T-helper 9 cell (primary cell): ENCODE measurements at places on chromosomes 16 and 17.

- no peak for DNase-seq
These were observed 122.4 kb upstream of the WSCD1 start for GRCh38 chr17:5947701-5948180.

DNA sequence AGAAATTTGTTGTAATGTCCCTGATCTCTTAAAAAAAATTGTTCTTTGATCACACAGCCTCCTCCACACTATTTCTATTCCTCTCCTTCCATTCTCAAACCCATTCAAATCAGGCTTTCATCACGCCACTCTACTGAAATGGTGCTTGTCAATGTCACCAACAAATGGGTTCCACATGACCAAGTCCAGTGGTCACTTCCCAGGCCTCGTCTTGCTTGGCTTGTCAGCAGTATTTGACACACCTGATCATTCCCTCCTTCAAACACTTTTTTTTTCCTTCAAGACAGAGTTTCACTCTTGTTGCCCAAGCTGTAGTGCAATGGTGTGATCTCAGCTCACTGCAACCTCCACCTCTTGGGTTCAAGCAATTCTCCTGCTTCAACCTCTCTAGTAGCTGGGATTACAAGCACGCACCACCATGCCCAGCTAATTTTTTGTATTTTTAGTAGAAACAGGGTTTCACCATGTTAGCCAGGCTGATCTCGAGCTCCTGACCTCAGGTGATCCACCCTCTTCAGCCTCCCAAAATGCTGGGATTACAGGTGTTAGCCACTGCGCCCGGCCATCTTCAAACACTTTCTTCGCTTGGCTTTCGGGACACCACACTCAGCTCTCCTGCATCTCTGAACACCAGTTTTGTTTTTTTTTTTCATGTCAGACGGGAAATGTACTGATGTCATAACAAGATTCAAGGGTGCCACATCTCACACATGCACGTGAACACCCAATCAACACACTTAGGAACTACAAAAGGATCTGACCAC, 18.3 kb downstream of the NQO1 start:
- no peak for DNase-seq

DNA sequence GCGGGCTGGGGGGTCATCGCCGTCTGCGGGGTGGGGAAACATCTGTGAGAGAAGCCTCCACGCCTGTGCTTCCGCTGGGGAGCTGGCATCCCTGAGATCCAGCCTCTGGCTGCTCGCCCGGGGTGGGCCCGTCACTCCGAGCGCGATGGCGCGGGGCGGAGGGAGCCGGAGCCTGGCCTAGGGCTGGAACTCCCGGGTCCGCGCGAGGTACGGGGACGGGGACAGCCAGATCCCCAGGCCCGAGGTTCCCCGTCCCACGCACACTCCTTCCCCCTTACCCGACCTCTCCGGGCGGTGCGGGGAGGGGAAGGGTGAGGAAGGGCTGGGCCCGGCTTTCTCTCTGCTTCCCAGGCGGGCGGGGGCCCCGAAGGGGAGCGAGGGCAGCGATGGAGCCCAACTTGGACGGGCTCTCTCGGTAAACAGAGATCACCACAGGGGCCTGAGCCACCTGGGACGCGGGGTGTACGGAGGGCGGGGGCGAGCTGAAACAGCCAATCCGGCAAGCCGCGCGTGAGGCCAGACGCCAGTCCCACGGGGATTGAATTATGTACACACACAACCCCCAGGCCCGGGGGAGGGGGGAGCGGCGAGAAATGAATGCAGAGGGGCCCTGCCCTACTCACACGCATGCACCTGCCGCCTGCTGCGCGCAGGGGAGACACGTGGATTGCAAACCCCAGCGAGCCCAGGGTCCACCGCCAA, at the start of gene SLC16A11:
TSS of gene SLC16A11 (minus strand) at position 596 of the 702 bp plus-strand sequence. CDS start at position 17, 579 bp downstream.
- DNase-seq: no peak

GRCh38 chr16:1425616-1426370, 5.1 kb upstream of the PERCC1 start:
- no peak for DNase-seq

DNA sequence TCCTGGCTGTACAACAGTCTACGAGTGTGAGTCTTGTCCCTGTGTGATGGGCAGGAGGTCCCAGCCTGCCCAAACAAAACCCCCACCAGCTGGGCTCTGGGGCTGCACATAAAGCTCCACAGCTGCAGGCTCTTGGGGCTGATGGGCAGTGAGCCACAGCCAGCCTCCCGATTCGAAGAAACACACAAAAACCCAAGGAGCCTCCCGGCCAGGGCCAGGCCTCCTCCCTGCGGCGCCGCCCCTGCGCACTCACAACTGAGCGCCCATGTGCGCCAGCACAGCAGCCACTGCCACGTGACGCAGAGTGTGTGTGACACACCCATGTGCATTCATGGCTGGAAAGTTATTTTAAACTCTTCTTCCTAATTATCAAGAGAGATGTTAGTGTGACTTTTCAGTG, 30.6 kb upstream of the FAAP100 start:
- DNase-seq: no peak

DNA sequence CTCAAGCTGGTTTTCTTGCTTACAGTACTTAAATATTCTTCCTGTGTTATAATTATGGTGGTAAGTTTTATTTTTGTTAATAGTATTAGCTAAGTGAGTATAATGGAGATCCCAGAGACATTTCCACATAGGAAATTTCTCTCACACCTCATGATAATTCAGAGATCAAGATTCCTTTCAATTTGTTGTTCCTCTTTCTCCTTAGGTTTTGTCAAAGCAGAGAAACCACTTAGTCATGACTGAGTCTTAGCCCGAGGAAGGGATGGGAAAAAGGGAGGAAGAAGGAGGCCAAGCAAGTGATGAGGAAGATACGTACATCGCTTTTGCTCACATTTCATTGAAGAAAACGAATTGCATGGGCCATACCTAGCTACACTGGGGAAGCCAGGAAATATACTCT, 18.4 kb downstream of the ESRP2 start:
- no peak for DNase-seq

DNA sequence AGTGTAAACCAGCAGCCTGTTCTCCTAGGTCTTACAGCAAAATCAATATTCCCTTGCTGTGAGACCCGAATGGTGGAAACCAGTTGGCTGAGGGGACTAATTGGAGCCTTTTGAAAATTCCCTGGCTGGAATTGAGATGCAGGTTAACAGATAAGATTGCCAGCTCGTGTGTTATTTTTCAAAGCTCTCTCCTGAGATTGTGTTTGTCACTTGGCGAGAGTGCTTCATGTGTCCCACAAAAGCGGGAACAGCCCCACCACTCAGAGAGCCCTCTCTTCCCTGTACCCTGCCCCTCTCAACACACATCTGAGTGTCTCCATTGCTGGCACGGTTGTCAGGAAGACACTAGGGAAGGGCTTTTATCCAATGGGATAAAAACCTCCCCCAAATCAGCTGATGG, 356.1 kb downstream of the CPPED1 start:
- DNase-seq: no peak

- no peak for DNase-seq
These were observed 78.7 kb downstream of the CRISPLD2 start for GRCh38 chr16:84898447-84898846.

DNA sequence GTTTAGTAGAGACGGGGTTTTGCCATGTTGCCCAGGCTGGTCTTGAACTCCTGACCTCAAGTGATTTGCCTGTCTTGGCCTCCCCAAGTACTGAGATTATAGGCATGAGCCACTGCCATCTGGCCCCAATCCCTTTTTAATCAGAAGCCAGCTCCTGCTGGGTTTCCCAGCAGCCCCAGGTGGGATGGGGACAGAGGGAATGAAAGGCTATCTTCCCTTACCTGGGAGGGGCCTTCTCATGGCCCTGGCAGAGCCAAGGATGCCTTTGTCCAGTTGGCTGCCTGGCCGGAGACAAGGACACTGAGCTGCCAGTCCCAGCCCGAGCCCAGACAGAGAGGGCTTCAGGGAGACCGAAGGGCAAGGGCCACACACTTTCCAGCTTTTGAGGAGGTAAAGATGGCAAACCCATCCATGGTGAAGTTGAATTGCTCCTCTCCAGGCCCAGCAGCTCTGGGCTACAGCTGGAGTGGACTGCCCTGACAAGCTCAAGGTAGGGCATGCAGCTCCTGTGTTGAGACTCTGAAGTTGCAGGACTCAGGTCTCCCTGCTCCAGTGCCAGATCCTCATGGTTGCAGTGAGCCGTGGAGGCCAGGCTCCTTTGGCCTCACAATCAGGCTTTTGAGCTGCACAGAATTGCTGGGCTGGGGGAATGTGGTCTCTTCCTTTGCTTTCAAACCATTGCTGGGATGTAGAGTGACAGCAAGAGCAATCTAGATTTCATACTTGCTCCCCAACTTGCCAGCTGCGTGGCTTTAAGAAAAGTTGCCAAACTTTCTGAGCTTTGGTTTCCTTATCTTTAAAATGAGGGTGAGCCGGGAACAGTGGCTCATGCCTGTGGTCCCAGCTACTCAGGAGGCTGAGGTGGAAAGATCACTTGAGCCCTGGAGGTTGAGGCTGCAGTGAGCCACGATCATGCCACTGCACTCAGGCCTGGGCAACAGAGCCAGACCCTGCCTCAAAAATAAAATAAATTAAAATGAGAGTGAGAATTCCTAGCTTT, 44.5 kb upstream of the IL34 start:
- DNase-seq: no peak

DNA sequence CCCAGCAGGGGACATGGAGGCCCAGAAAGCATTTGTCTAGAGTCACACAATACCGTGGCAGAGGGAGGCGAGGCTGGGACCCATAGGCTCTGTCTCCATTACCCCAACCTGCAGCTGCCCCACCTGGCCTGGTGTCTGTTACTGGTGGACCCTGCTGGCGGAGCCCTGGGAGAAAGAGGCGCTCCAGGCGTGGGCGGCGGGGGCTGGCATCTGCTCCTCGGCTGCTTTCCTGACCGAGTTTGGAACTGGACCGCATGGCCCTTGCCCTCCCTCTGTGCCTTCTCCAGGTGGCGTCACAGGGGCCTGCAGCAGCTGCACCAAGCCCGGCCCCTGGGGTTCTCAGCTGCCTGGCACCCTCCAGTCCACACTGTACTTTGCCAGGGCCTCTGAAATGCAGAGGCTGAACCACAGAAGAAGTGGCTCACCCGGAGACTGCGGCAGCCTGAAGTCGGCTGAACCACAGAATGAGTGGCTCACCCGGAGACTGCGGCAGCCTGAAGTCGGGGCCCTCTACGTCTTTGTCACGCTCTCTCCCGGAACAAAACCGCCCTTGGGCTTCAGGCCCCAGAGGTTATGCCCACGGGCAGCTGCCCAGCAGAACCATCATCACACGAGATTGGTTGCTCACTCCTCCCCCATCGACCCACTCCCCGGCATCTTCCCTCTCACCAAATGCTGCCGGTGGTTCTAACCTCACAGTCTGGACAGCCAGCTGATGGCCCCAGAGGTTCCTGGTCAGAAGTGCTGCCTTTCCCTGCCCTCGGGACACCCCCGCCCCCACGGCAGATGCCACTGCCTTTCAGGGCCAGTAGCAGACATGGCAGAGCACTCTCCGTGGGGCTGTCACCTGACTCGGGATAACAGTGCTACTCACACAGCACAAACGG, 20.2 kb downstream of the CBFA2T3 start:
- DNase-seq: no peak

- no peak for DNase-seq
These were observed 26.0 kb downstream of the CBFB start for GRCh38 chr16:67054901-67055300.

DNA sequence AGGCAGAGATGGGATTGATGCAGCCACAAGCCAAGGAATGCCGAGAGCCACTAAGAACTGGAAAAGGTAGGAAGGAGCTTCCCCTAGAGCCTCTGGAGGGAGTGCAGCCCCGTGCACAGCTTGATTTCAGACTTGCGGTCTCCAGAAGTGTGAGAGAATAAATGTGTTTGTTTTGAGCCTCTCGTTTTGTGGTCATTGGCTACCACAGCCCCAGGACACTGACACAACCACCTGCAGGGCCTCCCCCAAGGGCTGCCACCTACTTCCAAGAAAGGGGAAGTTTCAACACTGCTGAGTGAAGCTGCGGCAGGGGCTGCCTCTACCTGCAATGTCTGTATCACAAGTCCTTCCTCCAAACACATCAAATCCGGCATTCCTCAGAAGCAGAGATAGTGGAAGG, 346.9 kb downstream of the C16orf95 start:
- no peak for DNase-seq

GRCh38 chr17:82611140-82612058, 36.8 kb downstream of the WDR45B start:
- DNase-seq: no peak

GRCh38 chr17:75633486-75634375, 497 bp downstream of the SMIM5 start:
- peak; percentile 36 for DNase-seq

- DNase-seq: no peak
These were observed 197.8 kb upstream of the CHMP6 start for GRCh38 chr17:80793851-80794267.

GRCh38 chr16:68636818-68637217, 8.3 kb upstream of the CDH3 start:
- no peak for DNase-seq

GRCh38 chr16:9183682-9184353, 92.4 kb downstream of the HAPSTR1 start:
- DNase-seq: no peak

DNA sequence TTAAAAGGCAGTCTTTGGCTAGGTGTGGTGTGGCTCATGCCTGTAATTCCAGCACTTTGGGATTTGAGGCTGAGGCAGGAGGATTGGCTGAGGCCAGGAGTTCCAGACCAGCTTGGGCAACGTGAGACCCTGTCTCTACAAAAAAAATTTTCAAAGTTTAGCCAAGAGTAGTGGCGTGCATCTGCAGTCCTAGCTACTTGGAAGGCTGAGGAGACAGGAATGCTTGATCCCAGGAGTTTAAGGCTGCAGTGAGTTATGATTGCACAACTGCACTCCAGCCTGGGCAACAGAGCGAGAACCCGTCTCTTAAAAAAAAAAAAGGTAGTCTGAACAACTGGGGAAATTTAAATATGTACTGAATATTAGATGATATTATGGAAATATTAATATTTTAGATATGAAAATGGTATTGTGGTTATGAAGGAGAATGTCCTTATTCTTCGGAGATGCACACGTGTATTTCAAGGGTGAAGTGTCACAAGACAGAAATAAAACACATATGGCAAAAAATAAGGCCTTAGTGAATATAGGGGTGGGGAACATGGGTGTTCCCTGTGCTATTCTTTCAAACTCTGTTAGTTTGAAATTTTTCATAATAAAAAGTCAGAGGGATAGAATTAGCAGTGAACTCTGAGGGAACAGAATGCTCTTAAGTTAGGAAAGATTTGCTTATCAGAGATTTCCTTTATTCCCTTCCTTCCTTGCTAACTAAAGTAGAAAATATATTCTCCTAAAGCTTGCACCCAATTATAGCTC, 144.7 kb downstream of the CDK5R1 start:
- DNase-seq: no peak
